ENCODE measurements at places on chromosomes 2 and 18. TPM values are rescaled to one million over a fixed set of nuclear protein-coding genes. Genes with fewer than 3 reads are reported as not detected.

The POTEC gene
- total RNA-seq, result not detected

The CTNNA2 gene
- total RNA-seq, result 0.16 TPM

The GPR55 gene
- total RNA-seq, result not detected

The TUBA4A gene
- 266 TPM for total RNA-seq

The SLC23A3 gene
- 0.82 TPM for total RNA-seq

The TMEM185B gene
- 48.4 TPM for total RNA-seq

The REG3G gene
- total RNA-seq, result not detected

The TMEM17 gene
- total RNA-seq, result 5.0 TPM

The PSD4 gene
- 11.5 TPM for total RNA-seq

The CCBE1 gene
- 9.7 TPM for total RNA-seq

The NRP2 gene
- total RNA-seq, result 134 TPM

The DCC gene
- not detected for total RNA-seq

The TOGARAM2 gene
- total RNA-seq, result 0.09 TPM

The LYPD6B gene
- total RNA-seq, result 0.10 TPM

The ANKRD30BL gene
- total RNA-seq, result not detected

The DDX1 gene
- 124 TPM for total RNA-seq

The OXER1 gene
- total RNA-seq, result not detected

The PJVK gene
- total RNA-seq, result 1.5 TPM

The TBC1D8 gene
- 97.5 TPM for total RNA-seq

Data from A549 treated with Hydrocortisone at 1 μM for 4 hours (cell line).